ENCODE measurements at places on chromosomes 16 and 17.

GRCh38 chr17:45018848-45019711 lies 32.4 kb downstream of the DCAKD start:
- DNase-seq = peak; percentile 63

DNA sequence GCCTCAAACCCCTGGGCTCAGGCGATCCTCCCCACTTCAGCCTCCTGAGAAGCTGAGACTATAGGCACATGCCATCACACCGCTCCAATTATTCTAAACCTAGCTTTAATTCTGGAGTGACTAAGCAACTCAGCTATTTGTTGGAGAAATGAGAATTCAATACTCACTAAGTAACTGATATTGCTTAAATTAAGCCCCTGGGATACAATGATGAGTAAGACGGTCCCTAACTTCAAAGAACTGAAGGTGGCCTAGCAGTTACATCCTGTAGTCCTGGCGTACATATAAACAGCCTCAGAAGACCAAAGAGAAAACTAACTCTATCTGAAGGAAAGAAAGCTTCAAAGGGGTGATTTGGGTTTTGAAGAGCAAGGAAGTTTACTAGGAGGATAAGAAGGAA lies 25.0 kb downstream of the XPO6 start:
- DNase-seq = no peak

GRCh38 chr16:85924675-85925074 lies 25.7 kb downstream of the IRF8 start:
- DNase-seq = no peak

GRCh38 chr16:21989751-21990150 lies 11.2 kb downstream of the PDZD9 start:
- DNase-seq = no peak
